Left ventricle myocardium inferior (tissue), 1 donor: ENCODE measurements at places on chromosomes 3 and 15.

GRCh38 chr15:44500555-44500954, 36.4 kb upstream of the EIF3J start:
- DNase-seq = no peak

GRCh38 chr3:7432610-7433009, 571.7 kb downstream of the GRM7 start:
- no peak for DNase-seq

- DNase-seq = no peak
Measured at GRCh38 chr3:123300583-123300982, 98.8 kb downstream of the SEC22A start.

DNA sequence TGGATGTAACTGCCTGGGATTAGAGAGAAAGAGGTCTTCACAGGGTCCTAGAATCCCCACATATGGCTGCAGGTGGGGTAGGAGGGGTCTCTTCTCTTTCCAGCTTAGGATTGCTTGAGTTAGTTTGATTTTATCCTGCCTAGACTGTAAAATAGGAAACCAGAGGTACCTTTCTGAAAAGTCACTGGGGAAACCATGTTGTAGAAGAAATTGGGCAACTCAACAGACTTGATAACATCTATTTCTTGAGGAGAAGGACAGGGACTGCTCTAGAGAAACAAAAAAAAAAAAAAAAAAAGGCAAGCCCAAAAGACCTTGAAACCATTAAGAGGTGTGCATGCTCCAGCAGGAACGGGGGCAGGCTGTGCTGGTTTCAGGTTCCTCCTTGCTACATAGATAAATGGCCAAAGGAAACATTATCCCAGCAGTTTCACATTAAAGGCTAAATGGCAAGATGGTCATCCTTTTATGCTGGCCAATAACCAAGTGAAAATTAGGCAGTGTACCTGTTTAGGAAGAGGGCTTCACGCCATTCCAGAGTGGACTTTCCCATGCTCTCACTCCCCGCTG, 116.1 kb downstream of the ALDH1A2 start:
- DNase-seq = no peak

- DNase-seq = no peak
Measured at GRCh38 chr3:14209581-14210289, 31.1 kb downstream of the LSM3 start.

DNA sequence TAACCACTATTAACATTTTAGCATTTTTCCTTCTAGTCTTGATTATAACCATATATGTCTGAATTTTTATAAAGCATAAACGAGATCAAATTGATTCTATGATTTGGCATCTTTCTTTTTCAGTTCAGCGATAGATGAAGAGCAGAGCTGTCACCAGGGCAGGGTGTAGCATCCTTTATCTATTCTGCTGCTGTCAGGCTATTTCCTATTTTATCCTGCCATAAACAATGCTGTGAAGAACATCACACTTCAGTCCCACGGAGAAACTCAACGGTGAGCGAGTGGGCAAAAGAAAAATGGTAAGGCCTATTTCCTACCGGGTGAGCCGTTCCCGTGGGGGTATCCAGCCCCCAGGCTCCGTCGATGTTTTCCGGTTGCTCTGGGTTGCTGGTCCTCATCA, 15.5 kb downstream of the TMEM40 start:
- DNase-seq = no peak

GRCh38 chr3:139265131-139266016, 78.4 kb upstream of the MRPS22 start:
- DNase-seq = no peak

DNA sequence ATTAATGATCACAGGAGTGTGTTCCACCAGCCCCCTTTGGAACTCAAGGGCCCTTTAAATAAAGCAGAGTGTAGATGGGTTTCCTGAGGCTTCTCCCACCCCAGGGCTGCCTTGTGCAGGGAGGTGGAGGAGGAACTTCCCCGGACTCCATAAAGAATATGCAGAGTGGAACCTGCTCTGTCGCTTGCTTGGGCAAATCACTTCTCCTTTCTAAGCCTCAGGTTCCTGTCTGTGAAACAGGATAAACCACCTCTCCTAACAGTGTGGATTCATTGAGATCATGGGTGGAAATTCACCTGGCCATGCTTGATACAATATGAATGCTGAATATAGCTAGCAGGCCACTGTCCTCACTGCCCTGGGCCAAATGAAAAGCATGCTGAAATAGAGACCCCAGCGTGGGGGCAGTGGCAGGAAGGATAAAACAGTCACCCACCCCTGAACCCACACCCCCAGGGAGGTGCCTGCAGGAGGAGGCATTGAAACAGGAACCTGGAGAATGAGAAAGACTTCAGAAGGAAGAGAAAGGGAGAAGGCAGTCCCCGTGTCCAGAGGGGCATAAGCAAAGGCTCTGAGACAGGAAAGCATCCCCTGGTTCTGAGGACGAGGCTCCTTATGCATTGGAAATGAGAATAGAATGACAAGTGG, 41.1 kb upstream of the CHRNB4 start:
- DNase-seq = no peak

GRCh38 chr3:107421170-107421792, 44.0 kb downstream of the CCDC54 start:
- DNase-seq = no peak

GRCh38 chr15:101048581-101049030, 129.4 kb downstream of the LRRK1 start:
- DNase-seq = no peak

- DNase-seq = no peak
Measured at GRCh38 chr15:91783008-91783407, 70.5 kb upstream of the SLCO3A1 start.

- DNase-seq = no peak
Measured at GRCh38 chr15:79804838-79805237, 92.0 kb downstream of the MTHFS start.

DNA sequence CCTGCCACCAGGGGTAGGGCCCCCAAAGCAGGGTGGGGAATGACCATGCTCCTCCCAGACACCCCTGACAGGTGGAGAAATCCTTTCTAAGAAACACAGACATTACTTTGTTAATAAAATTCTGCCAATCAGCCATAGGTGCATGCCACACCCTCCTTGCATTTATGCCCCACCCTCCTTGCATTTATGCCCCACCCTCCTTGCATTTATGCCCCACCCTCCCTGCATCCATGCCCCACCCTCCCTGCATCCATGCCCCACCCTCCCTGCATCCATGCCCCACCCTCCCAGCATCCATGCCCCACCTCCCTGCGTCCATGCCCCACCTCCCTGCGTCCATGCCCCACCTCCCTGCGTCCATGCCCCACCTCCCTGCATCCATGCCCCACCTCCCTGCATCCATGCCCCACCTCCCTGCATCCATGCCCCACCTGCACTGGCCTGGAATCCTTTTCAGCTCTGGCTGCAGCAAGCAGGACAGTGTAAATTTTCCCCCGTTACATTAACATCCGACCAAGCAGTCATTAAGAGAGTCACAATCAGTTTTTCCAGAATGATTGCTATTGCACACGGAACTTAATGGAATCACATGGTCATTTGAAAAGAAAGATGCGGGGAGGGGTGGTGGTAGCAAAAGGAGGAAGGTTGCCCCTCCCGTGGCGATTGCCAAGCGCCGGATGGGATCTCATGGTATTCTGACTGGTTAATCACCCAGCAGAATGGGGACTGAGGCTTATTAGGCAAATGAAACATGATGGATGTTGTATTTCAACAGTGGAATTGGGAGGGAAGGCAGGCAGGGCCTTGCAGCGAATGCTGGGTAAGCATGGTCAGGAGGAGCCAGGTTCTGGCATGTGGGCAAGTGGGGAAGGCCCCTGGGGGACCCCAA, 91.2 kb downstream of the TLE3 start:
- DNase-seq = no peak

GRCh38 chr3:103705641-103706040, 1270.8 kb downstream of the ZPLD1 start:
- DNase-seq = no peak

DNA sequence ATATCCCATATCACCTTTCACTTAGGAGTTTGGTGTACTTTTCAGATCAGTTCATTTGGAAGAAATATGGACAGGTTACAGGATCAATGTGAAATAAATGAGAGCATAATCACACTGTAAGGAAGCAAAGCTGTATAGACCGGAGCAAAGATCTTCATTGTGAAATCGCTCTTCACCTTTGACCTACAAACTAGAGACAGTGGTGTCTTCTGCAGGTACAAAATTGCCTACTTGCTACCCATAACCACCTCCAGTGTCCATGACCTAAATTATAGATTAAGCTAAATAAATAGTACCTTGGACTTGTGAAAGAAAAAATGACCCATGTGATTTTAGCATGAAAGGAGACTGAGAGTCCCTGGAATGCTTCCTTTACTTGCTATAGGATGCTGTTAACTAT, 379.5 kb upstream of the SUCLG2 start:
- DNase-seq = no peak

GRCh38 chr3:8629151-8630021, 15.2 kb downstream of the SSUH2 start:
- DNase-seq = no peak

DNA sequence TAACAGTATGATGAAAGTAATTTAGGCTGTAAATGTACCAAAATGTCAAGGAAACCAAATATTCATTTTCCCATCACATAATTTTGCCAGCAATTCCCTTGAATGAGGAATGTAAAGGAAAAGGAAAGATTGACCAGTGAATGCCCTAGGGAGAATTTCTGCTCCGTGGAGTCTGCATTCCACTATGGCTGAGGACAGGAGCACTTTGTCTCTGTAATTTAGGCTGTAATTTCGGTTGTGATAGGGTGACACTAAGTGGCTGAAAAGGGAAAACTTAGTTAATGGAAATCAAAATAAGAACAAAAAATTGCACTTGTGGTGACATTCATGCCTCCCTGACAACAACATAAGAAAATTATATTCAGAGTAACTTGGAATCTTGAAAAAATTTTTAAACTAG, 8.3 kb upstream of the TMEM207 start:
- DNase-seq = no peak

DNA sequence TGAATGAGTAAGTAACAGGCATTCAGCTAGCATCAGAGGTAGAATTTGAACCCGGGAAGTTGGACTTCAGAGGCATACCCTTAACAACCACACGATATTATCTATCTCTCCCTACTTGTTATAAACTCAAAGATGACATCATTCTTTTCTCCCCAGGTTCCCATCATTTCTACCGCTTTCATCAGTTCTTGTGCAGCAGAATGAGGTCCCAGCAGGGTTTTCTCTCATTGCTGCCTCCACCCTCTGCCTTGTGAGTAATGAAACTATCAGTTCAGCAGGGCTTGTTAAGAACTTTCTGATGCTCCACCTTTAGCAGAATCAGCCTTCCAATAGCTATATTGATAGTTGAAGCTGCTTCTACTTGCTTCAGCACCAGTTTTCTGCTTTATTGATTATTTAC, 487.5 kb upstream of the KCNMB2 start:
- no peak for DNase-seq
